ENCODE measurements at places on chromosomes 5 and 9.

- DNase-seq = no peak
Measured at GRCh38 chr5:921456-922435, 29.1 kb downstream of the TRIP13 start.

- no peak for DNase-seq
Measured at GRCh38 chr9:116166713-116167112, 13.1 kb downstream of the PAPPA start.

- DNase-seq = no peak
Measured at GRCh38 chr5:31936683-31937082, 237.4 kb downstream of the GOLPH3 start.

GRCh38 chr9:27350382-27350976, 53.5 kb upstream of the EQTN start:
- DNase-seq = no peak

GRCh38 chr9:34929506-34930102, 28.5 kb upstream of the PHF24 start:
- no peak for DNase-seq

All from skeletal muscle cell (primary cell).